Dorsolateral prefrontal cortex (tissue), 122 donors: ENCODE measurements at places on chromosomes 2 and 18. TPM values are rescaled to one million over a fixed set of nuclear protein-coding genes. Genes with fewer than 3 reads are reported as not detected.

ALPG gene
- total RNA-seq, result not detected

ANKRD23 gene
- 6.9 TPM for total RNA-seq

RND3 gene
- total RNA-seq, result 15.9 TPM

MIB1 gene
- 61.0 TPM for total RNA-seq

NGEF gene
- 211 TPM for total RNA-seq

GLI2 gene
- 6.7 TPM for total RNA-seq

ST6GAL2 gene
- 34.4 TPM for total RNA-seq

CLEC4F gene
- total RNA-seq, result not detected

SLC4A5 gene
- total RNA-seq, result 15.1 TPM

GAREM1 gene
- total RNA-seq, result 27.7 TPM

SERPINB13 gene
- total RNA-seq, result not detected

DPP4 gene
- 8.9 TPM for total RNA-seq

SLC5A7 gene
- total RNA-seq, result not detected

PLGLB1 gene
- 17.0 TPM for total RNA-seq

GRB14 gene
- 5.4 TPM for total RNA-seq

COL6A3 gene
- total RNA-seq, result 6.3 TPM

SPP2 gene
- total RNA-seq, result not detected

FSIP2 gene
- 0.51 TPM for total RNA-seq

ACKR3 gene
- 24.9 TPM for total RNA-seq

UGT1A6 gene
- not detected for total RNA-seq

HIBCH gene
- total RNA-seq, result 41.4 TPM

KCNS3 gene
- 5.3 TPM for total RNA-seq

SPRED2 gene
- 43.7 TPM for total RNA-seq

NDC80 gene
- not detected for total RNA-seq

CCDC68 gene
- 5.6 TPM for total RNA-seq

ALK gene
- total RNA-seq, result 5.8 TPM

HSPD1 gene
- total RNA-seq, result 152 TPM

DNAJC5G gene
- total RNA-seq, result 6.8 TPM

CRYGC gene
- not detected for total RNA-seq

IL36G gene
- not detected for total RNA-seq

SERPINB2 gene
- total RNA-seq, result not detected

RGPD5 gene
- 144 TPM for total RNA-seq
